Nasal cavity respiratory epithelium epithelial cell of viscerocranial mucosa (primary cell): ENCODE measurements at places on chromosomes 12 and 14. TPM values are rescaled to one million over a fixed set of nuclear protein-coding genes. Genes with fewer than 3 reads are reported as not detected.

WNT1 gene
- total RNA-seq: not detected in 2 replicates

GPR135 gene
- total RNA-seq: 0.34 and 1.6 TPM in 2 replicates

CAPZA3 gene
- not detected in 2 replicates for total RNA-seq

OTUB2 gene
- 2.7 and 4.2 TPM in 2 replicates for total RNA-seq

PAPLN gene
- 3.1 and 28.8 TPM in 2 replicates for total RNA-seq

KRT83 gene
- not detected in 2 replicates for total RNA-seq

PRKAG1 gene
- 50.8 and 62.2 TPM in 2 replicates for total RNA-seq

EAPP gene
- total RNA-seq: 44.8 and 45.8 TPM in 2 replicates

A2M gene
- not detected in 2 replicates for total RNA-seq

SCYL2 gene
- 56.2 and 58.8 TPM in 2 replicates for total RNA-seq

P2RX2 gene
- total RNA-seq: not detected in 2 replicates

PLXNC1 gene
- total RNA-seq: 0.50 TPM in 1 of 2 replicates, not detected in the other

TAMALIN gene
- under 0.01 TPM in 1 of 2 replicates, not detected in the other for total RNA-seq

ADAMTS20 gene
- total RNA-seq: not detected in 2 replicates

CNTN1 gene
- 0.21 and 1.0 TPM in 2 replicates for total RNA-seq

OVCH1 gene
- total RNA-seq: 0.28 TPM in 1 of 2 replicates, not detected in the other

SOX5 gene
- 0.07 TPM in 1 of 2 replicates, not detected in the other for total RNA-seq

AICDA gene
- not detected in 2 replicates for total RNA-seq

ACSM4 gene
- total RNA-seq: not detected in 2 replicates

SLC25A21 gene
- total RNA-seq: 0.71 and 1.4 TPM in 2 replicates

ZC2HC1C gene
- 0.68 and 0.71 TPM in 2 replicates for total RNA-seq

NDUFB1 gene
- total RNA-seq: 79.9 and 186 TPM in 2 replicates
